H1 (cell line): ENCODE measurements at places on chromosomes 6 and 20. TPM values are rescaled to one million over a fixed set of nuclear protein-coding genes. Genes with fewer than 3 reads are reported as not detected.

- H3K36me3 ChIP-seq: no peaks in the 10 kb centered on the region
- no peak overlapping the region for H3K4me3 ChIP-seq
- H3K27ac ChIP-seq: no peak overlapping the region
- DNase-seq: no peak
- H3K4me1 ChIP-seq: no peaks in the 10 kb centered on the region
Observed at GRCh38 chr6:106966671-106967640, 7.6 kb downstream of the CD24 start.

GRCh38 chr20:54139188-54139587 lies 34.6 kb downstream of the CYP24A1 start:
- H3K36me3 ChIP-seq: no peaks in the 10 kb centered on the region
- H3K27me3 ChIP-seq: no peaks in the 10 kb centered on the region
- DNase-seq: no peak
- no peaks in the 10 kb centered on the region for H3K4me1 ChIP-seq
- no peak overlapping the region for H3K4me3 ChIP-seq

DNA sequence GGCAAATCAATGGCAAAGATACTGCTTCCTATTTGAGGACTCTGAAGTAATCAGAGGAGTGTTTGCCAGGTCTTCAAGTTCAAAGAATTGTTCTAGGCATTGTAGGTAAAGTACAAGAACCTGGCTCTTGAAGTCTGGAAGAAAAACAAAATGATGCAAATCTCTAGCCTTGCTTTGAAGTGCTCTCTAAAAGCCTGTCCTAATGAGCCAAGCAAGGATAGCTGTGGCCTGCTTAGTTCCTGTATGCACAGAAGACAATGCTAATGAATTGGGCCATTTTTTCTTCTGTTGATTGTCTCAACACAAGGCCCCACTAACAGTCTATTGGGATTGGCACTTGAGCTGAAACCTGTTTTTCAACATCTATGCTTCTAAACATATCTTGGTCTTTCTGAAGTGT lies 165.0 kb upstream of the POU3F2 start:
- no peak for DNase-seq
- no peaks in the 10 kb centered on the region for H3K4me1 ChIP-seq
- no peaks in the 10 kb centered on the region for H3K36me3 ChIP-seq

DNA sequence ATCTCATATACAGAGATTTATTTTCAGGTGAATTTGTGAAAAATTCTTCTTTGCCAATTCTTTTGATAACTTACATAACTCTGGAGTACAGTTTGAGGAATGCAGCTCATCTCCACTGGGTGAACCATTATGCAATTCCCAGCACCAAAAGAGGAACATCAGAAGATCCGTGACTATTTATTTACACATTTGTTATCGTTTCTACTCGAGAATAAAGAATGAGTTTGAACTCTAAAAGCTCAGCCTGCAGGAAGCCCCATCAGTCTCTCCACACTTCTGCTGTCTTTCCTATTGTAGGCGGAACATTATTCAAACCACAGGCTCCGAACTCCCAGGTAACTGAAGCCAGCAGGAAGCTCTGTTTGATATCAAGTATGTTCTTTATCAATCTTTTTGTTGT lies 95.9 kb upstream of the IFNGR1 start:
- no peaks in the 10 kb centered on the region for H3K4me1 ChIP-seq
- DNase-seq: no peak
- no peaks in the 10 kb centered on the region for H3K36me3 ChIP-seq
- H3K27me3 ChIP-seq: no peaks in the 10 kb centered on the region

DNA sequence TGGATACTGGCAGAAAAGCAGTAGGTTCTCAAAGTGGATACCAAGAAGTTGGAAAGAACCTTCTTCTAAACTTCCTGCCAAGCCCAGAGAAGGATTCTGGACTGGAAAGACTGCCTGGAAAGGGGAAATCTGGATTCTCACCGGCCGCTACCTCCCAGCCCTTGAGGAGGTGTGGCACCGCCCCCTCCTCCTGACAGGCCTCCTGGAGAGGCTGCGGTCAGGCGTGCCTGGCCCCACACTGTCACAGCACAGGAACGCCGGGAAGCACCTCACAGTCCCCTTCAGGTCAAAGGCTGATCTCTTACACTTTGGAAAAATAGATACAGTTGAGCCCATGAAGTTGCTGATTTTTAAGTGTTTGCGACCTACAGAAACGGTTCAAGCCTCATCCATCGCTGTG lies 16.3 kb upstream of the PDE10A start:
- H3K27me3 ChIP-seq: no peaks in the 10 kb centered on the region
- no peak overlapping the region for H3K4me3 ChIP-seq
- no peak overlapping the region for H3K27ac ChIP-seq
- H3K4me1 ChIP-seq: peaks cover under 1% of the 10 kb centered on the region; the same call in 1 of the 2 replicates

GRCh38 chr20:53565254-53565653 lies 28.4 kb downstream of the ZNF217 start:
- H3K4me1 ChIP-seq: no peaks in the 10 kb centered on the region
- no peak for DNase-seq
- H3K4me3 ChIP-seq: no peak overlapping the region

DNA sequence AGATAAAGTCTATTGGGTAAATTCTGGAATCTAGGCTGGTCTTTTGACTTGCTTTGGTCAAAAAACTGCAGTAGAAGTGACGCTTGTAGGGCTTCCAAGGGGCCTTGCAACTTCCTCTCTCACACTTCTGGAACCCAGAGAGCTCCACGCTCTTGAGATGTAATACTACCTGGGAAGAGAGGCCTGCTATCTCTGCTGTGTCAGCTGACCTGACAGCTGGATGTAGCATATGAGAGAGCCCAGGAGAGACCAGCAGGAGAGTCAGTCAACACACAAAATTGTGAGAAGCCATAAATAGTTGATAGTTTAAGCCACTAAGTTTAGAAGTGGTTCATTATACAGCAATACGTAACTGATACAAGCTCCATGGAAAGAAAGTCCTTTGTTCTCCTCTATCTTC lies 7.8 kb upstream of the RSPO3 start:
- no peaks in the 10 kb centered on the region for H3K27me3 ChIP-seq
- no peaks in the 10 kb centered on the region for H3K36me3 ChIP-seq
- no peak overlapping the region for H3K4me3 ChIP-seq

GRCh38 chr20:24910461-24910860 lies 38.6 kb upstream of the CST7 start:
- no peaks in the 10 kb centered on the region for H3K36me3 ChIP-seq

- no peak overlapping the region for H3K4me3 ChIP-seq
- H3K4me1 ChIP-seq: no peaks in the 10 kb centered on the region; the same call in 1 of the 2 replicates
- no peak for DNase-seq
- no peaks in the 10 kb centered on the region for H3K27me3 ChIP-seq
Observed at GRCh38 chr20:44955270-44955669, 4.9 kb downstream of the TOMM34 start.

Gene HLA-C
- 245 and 251 TPM in 2 replicates for total RNA-seq

Gene MAPK13
- 14.1 and 15.2 TPM in 2 replicates for total RNA-seq

Gene RPP21
- 62.6 and 63.0 TPM in 2 replicates for total RNA-seq

Gene DUSP15
- 0.91 and 1.0 TPM in 2 replicates for total RNA-seq
